ENCODE measurements at places on chromosomes 3 and 15.
A peak's percentile ranks its signal among the peaks of the same experiment; 100 is the strongest.

GRCh38 chr3:31815006-31815405, 166.1 kb downstream of the OSBPL10 start:
- no peak for DNase-seq

- peak; percentile 44 for DNase-seq
These were observed at the start of gene SPRED1 for GRCh38 chr15:38252481-38253350. TSS of gene SPRED1 (plus strand) at chr15:38252836. CDS start at chr15:38253186, 350 bp downstream.

- DNase-seq: peak; percentile 64
These were observed 34.0 kb downstream of the LYZL4 start for GRCh38 chr3:42376344-42376798.

DNA sequence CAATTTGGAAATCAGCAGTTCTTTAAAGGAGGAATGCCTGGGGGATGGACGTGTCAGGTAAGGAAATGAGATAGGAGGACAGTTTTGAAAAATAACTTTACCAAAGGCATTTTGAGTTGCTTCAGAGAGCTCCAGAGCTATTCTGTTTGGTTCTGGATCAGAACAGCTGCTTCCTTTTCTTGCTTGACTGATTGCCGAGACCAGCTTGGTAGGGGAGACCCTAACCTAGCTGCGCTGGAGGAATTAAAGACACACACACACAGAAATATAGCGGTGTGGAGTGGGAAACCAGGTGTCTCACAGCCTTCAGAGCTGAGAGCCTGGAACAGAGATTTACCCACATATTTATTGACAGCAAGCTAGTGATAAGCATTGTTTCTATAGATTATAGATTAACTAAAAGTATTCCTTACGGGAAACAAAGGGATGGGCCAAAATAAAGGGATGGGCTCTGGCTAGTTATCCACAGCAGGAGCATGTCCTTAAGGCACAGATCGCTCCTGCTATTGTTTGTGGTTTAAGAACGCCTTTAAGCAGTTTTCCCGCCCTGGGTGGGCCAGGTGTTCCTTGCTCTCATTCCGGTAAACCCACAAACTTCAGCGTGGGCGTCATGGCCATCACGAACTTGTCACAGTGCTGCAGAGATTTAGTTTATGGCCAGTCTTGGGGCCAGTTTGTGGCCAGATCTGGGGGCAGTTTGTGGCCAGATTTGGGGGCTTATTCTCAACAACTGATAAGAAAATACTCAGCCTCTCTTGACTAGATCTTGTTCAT, 556.0 kb downstream of the ROBO1 start:
- no peak for DNase-seq

- no peak for DNase-seq
These were observed 19.6 kb upstream of the EMC3 start for GRCh38 chr3:10006048-10006761.

- peak; percentile 68 for DNase-seq
These were observed 604 bp downstream of the ISL2 start for GRCh38 chr15:76337059-76337695.

DNA sequence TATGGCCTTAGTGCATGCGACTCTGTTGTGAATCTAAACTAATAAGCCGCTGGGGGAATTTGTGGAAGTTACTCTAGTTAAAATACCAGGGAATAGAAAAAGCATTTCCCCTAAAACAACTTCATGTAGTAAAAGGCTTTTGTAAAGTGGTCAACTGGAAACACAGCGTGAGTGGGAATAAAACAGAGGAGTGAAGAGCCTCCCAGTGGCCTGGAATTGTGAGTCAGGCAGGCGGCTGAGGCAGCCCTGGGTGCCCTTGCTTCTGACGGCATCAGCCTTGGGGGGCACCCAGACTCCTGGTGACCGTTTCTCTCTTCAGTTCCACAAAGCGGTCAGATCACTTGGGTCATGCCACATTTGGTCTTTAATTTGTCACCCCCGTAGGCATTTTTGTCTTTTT, 108.4 kb downstream of the GHSR start:
- DNase-seq: no peak

DNA sequence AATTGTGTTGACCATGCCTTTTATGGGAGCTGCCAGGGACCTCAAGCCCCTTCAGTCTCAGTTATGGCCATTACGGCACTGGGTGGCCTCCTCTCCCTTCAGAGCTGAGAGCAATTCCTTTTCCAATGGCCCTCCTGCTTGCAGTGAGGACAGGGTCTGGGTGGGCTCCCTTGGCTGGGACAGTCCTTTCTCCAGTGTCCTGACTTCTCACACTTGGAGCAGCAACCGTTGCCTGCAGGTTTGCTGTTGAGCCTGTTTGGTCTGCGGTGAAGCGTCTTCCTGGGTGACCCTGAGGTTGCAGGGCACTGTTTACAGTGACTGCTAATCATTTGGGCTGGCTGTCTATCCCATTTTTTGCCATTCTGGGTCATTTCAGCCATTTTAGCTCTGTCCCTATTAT, 3.5 kb upstream of the CCDC80 start:
- DNase-seq: no peak

DNA sequence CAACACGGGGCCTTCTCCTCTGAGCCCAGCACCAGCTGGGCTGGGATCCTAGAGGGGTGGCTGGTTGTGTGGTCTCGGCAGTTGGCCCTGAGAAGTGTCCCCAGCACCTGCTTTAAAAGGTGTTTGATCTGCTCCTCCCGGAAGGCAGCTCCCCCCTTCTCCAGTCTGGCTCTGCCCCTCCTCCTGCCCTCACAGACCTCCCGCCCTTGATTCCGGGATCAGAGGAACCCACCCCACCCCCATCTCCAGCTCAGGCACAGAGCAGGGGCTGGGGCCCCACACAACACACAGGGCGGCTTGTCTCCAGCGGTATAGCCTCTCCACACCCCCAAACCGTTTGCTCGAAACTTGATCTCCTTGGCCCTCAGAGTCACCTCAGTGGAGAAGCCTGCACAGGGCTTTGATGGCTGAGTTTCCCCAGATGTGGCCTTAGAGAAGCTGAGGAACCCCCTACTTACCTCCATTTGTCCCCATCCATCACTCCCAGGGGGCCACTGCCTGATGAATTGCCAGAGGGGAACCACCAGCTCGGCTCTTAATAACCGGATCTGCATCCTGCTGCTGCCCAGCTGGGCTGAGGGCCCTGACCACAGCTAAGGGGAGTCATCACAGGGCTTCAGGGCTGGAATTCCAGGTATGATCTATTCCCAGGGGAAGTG, 6.4 kb upstream of the STRA6 start:
- DNase-seq: no peak

DNA sequence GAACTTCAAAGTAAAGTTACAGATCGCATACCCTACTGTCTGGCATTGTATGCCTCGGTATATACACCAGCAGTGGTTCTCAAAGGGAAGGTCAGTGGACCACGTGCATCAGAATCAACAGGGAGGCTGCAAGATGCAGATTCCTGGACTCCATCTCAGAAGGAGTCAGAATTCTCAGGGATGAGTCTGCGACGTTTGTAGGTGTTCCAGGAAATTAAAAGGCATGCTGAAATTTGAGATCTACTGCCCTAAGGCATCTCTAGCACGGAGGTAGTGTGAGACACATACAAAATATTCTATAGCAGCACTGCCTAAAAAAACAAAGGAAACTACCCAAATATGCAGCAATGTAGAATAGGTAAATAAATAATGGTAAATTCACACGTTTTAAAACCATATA, 136.8 kb upstream of the BNIP2 start:
- DNase-seq: peak; percentile 81

GRCh38 chr3:124174910-124175874, 183.3 kb upstream of the ROPN1 start:
- DNase-seq: no peak

- DNase-seq: no peak
These were observed 27.7 kb upstream of the SIAH2 start for GRCh38 chr3:150790629-150791028.

DNA sequence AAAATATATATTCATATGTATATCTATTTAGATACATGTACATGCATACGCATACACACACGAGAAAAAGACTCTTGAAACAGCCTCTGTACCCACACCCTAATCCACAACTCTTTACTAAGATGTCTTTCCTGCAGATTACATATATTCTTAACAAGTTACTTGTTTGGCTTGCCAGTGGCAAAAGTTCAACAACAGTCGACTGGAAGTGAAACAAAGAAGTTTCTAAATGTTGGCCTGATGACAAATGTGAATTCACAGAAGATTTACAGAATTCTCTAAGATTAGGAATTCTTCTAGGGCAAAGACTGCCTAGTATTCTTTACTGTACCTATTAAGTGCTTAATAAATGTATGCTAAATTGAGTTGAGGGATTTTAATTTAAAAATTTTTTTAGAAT, 116.8 kb downstream of the CDIN1 start:
- DNase-seq: no peak

GRCh38 chr3:53255423-53255774, 423 bp downstream of the TKT start:
- no peak for DNase-seq

DNA sequence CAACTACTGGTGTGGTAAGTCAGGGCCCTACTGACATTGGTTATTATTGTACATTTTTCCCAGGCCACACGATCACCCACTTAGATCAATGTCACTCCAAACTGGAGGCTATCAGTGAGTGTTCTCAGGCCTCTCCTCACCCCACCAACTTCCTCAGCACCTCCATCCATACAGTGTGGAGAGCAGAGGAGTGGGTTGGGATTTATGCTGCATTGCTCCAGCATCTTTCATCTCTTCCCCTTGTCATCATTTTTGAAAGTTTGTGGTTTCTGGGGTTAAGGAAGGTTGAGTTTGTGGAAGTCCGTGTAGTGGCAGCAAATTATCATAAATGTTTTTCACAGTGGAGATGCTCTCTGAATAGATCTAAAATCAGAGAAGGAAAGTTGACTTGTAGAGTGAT, 60.2 kb downstream of the TLNRD1 start:
- no peak for DNase-seq

GRCh38 chr3:42357335-42357734, 53.1 kb downstream of the LYZL4 start:
- DNase-seq: no peak

- DNase-seq: peak; percentile 23
These were observed 646 bp downstream of the IQCB1 start for GRCh38 chr3:121834157-121834670.

GRCh38 chr3:141240687-141241615, 9.3 kb downstream of the PXYLP1 start:
- no peak for DNase-seq

GRCh38 chr3:170137986-170138385, 43.5 kb downstream of the PHC3 start:
- no peak for DNase-seq

DNA sequence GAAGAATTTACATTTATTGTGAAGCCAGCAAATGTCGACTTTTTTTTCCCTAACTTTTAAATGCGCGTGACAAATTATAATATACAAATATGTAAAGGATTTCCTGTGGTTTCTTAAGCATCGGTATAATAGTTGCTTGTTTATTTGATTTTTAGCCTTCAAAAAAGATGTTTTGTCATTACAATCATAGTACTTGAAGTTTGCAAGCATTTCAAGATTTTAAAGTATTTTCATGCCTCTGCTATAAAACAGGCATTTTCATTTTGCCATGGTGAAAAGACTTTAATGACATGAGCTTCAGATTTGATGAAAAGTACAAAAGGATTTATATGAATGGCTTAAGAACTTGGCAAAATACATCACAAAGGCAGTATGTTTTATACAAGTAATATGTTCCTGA, 9.4 kb upstream of the P2RY12 start:
- no peak for DNase-seq

DNA sequence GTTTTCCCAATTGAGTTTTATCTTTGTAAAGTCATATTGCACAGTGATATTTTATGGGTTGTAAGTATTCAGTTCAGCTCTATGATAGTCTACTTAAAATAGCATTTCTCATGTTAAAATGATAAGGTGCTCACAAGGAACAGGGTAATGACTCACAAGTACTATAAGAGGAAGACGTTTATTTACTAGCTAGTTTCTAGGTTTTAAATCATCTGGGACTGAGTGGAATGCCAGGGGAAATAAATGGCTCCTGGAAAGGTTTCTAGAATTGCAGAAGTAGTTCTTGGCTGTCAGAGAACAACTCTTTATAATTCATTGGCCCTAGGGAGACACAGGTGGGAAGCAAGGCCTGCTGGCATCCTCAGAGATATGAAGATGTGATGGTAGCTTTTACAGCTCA, 112.8 kb downstream of the CHDH start:
- no peak for DNase-seq

DNA sequence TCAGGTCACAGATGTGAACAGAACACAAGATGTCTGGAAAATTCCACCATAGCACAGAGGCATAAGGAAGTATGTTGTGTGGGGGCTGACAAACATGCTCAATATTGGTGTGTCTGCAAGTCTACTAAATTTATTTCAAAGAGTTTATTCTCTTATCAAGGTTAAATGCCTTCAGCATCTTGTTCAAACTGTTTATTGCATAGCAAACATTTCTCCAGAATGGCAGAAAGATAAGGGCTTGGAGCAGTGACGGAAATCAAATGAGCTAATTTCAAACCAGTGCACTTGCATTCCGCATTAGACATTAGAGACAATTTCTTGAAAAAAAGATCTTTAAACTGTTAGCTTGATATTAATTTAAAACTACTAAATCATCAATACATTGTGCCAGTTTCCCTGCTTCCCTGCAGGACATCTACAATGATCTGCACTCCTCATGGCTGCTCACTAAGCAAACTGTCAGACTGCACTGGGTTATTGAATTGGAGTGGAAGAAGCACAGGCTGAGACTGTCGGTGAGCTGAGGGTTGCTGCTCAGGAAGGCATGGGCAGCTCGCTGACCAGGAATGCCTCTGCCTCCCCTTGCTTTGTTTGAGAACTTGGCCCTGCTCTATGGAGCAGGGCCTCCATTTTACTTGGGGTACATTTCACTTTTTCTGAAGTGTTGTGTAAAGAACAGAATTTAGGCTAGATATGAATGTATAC, 89.4 kb downstream of the KCNAB1 start:
- no peak for DNase-seq

GRCh38 chr3:32347343-32348125, 44.1 kb upstream of the CMTM7 start:
- no peak for DNase-seq

DNA sequence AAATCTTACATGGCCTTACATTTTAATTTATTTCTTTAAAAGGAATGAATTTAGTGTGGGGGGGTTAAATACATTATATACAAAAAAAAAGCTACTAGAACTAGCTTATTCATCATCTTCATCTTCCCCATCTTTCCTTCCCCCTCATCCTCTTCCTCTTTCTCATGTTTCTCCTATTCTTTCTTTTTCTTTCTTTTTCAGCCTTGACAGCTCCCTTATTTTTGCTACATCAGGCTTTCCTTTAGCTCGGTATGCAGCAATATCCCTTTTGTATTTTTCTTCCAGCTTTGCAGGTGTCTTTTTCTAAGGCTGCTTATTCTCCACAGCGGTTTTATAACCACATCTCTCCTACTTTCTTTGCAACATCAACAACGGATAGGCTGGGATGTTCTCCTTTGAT, 41.3 kb upstream of the PDE8A start:
- DNase-seq: no peak

- no peak for DNase-seq
These were observed 2.2 kb downstream of the MBNL1 start for GRCh38 chr3:152270937-152271336.

GRCh38 chr15:24956111-24956838, 1.5 kb downstream of the SNRPN start:
- DNase-seq: peak; percentile 36

DNA sequence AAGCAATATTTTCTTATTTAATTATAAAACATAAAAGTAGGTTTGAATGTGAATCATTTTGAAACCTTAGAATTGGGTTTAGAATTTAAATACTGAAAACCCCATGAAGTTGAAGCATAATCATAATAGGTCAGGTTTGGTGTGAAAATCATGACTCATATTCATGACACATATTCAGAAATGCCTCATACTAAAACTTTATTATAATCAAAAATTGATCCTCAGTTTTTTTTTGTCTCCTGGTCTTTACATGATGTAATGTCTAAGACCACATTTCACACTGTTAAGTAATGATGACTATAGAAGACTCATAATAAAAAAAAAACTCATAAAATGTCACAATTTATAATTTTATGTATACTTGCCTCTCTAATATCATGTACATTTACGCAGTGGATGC, 190.4 kb downstream of the FOXP1 start:
- peak; percentile 17 for DNase-seq

Data from RWPE1 (cell line).